Activated CD4-positive, CD25-positive, alpha-beta regulatory T cell (primary cell): ENCODE measurements at places on chromosomes 3 and 15.

DNA sequence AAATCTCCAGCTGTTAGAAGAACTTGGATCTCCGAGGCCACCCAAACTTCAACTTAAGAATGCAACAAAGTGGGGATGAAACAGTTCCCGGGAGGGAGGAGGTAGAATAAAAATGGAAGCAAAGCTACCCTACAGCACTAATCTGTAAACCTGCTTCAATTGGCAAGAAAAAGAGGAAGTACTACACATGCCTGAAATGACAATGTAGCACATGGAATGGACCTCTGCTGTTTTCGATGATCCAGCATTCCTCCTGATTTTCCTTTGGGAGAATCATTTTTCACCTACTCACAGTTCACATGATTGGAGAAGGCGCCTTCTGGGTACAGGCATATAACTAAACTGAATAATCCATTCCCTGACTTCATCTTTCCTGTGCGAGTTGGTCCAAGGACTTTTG, 1081.5 kb downstream of the FHIT start:
- no peak for DNase-seq

GRCh38 chr15:68403161-68403941, 28.6 kb downstream of the ITGA11 start:
- DNase-seq: no peak

DNA sequence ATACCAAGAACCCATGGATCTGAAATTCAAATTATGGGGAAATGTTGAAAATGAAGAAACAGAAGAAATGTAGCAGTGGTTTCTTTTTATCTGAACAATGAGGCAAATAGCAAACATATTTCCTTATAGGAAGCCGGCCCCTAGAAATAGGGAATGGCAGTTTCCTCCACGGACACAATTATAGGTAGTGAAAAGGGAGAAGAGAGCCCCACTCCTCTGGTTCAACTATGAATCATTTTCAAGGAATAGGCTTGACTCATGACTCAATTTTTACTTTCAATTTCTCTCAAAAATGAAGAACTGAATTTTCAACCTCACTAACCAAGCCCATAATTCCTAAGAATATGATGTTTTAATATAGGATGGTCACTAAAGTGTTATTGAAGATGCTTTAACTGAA, 243.1 kb downstream of the MECOM start:
- no peak for DNase-seq

GRCh38 chr3:45826321-45826720, 15.6 kb downstream of the LZTFL1 start:
- DNase-seq: no peak

GRCh38 chr3:181230258-181230657, 240.7 kb upstream of the DNAJC19 start:
- no peak for DNase-seq

DNA sequence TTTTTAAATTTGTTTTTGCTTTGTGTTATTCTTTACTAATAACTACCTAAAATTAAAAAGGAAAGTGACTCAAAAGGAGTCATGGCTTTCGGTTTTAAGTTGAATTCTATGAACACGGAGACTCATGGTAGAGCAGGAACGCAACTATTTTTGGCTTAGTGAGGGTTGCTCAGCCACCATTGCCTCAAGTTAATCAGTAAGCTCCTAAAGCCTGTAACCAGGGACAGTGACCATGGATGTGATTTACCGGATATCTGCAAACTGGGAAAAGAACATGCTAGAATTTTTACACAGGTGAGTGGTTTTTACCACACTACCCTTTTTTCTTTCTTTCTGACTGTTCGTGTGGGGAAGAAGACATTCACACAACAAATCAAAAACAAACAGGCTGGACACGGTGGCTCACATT, 11.8 kb downstream of the SLC12A8 start:
- DNase-seq: no peak

- no peak for DNase-seq
These were observed 886.9 kb downstream of the TUSC7 start for GRCh38 chr3:117596503-117596902.
